ENCODE measurements at places on chromosomes 12 and 14.
A peak's percentile ranks its signal among the peaks of the same experiment; 100 is the strongest.

GRCh38 chr12:115035535-115036107, 351.6 kb upstream of the TBX3 start:
- no peak for DNase-seq

GRCh38 chr14:38799671-38800070, 303.4 kb downstream of the SEC23A start:
- DNase-seq, result no peak

GRCh38 chr14:33279865-33280264, 341.2 kb downstream of the NPAS3 start:
- no peak for DNase-seq

DNA sequence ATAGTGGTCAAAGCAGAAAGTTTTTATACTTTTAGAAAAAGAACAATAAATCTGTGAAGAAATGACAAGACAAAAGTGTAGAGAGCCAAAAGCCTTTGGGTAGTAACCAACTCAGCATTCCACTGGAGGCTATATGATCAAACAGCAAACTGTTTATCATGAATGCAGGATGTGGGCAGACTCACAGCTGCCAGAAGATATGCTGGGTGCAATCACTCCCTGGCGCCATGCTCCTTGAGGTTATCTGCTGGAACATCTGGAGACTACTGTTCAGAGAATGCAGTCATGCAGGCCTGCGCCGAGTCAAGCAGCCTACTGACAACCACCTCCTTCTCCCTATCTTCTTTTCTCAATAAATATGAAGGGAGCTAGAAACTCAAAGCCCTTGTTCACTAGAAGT, 49.0 kb upstream of the SLC8A3 start:
- no peak for DNase-seq

DNA sequence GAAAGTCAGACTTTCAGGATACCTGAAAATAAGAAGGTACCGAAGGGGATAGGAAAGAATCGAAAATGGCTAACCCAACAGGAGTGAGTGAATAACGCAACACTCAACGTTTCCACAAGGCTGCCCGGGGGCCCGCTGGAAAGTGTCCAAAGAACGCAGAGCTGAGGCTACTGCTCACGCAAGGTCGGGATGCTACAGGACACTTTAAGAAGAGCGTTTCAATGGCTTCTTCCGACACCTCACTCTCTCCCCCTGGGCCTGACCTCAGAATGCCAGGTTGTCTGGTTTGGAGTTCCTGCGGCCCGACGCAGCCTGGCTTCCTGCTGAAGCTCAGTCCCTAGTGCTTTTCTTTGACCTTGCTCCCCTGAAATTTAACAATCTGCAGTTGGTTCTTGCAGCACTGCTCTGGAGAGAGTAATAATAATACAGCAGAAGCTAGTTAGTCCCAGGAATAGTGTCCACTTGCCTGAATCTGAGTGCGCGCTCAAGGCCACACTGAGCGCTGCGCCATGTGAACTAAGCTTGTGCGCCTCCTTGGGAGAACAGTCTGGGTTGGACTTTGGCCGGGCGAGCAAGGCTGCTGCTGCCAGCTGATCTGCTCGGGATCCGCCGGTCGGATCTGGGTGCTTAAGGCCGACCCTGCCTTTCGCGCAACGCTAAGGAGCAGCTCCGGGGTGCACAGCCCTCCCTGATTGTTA, 2.0 kb upstream of the ALX1 start:
- no peak for DNase-seq

- no peak for DNase-seq
Measured at GRCh38 chr14:37195327-37195726, 2.4 kb upstream of the MIPOL1 start.

GRCh38 chr12:122560138-122560537, 33.1 kb downstream of the KNTC1 start:
- no peak for DNase-seq

- no peak for DNase-seq
Measured at GRCh38 chr14:65853407-65853955, 441.0 kb downstream of the FUT8 start.

DNA sequence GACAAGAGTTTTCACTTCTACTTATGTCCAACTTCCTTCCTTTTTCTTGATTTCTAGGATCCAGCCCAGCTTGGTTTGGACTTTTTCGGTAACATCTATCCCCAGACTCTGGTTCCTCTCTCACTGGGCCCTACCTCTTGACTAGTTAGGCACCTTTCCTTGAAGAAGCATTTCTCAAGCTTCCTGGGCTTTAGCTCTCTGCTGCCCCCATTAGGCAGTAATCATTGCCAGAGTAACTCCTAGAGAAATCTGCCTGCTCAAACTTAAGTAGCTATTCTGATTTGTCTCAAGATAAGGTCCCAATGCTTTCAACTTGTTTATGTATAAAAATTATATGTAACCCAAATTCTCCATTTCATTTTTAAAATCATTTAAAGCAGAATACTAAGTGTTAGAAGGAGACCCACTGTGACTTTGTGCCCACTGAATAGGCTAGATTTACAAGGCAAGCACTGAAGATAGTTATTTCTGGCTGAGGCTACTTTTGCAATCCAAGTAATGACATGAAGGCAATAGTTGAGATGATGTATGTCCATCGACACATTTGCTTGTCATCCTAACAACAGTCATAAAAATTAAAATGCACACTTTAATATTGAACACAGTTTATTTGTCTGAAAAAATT, 275.0 kb upstream of the G2E3 start:
- DNase-seq, result peak; percentile 25

DNA sequence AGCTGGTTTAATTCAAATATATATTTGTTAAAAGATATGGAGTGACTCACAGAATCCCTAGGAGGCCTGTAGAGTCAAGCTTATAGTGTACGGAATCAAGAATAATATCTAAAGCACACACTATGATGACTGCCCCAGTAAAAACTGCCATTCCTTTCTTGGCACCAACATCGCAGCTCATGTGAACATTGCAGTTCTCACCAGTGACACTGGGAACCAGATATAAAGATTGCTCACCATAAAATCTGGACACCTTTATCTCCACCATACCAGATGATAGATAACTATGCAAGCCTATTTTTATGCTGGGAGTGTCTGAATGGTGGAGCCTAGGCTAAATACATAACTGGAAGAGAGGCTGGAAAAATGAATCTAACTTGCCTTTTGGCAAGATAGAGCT, 463.9 kb upstream of the TBX3 start:
- no peak for DNase-seq

- DNase-seq, result no peak
Measured at GRCh38 chr14:80618751-80619329, 322.7 kb downstream of the CEP128 start.

DNA sequence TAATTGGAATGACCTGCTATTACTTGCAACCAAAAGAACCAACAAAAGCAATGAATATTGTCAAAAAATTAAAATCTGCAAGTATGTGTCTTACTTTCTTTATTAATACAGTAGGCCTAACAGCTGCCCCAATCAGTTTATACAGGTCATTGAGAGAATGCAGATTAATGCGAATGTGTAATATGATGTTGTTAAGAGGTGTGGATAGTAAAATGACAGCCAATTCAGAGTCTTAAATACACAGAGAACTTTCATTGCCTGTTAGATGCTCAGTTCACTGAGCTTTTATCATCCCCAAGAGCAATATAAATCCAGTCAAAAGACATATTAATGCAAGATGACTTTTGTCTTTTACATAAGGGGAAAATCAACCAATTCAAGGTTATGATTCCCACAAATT, 58.7 kb downstream of the STXBP6 start:
- no peak for DNase-seq

DNA sequence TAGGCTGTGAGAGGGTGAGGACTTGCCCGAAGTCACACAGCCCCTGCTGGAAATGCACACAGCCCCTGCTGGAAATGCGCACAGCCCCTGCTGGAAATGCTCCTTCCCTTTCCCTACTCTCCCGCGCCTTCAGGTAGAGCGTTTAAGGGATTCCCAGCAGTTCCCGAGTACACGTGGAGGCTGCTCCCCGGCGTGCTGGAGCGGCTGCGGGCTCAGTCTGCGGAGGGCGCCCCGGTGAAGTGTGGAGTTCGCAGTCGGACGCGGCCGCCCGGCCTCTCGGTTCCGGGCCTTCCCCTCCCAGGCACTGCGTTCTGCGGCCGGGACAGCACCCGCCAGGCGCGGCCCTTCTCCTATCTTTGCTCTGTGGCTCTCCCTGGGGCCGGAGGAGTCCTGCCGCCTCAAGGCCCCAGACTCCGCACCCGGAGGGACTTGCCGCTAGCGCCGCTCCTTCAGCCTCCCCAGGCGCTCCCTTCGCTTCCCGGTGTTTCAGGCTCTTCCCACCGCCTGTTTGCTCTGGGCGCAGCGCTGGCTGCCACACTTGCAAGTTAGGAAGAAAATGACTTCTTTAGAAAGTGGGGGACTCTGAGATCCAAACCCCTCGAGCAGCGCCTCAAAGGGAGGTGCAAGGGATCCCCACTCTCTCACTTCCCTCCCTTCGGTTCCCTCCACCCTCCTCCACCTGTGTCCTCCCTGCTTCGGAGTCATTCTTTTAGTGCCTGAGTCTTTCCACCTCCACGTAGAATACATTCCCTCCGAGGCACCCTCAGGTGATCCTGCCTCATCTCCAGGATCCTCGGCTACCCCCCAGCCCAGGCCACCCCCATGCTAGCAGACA, 8.3 kb upstream of the TBX5 start:
- DNase-seq, result no peak

DNA sequence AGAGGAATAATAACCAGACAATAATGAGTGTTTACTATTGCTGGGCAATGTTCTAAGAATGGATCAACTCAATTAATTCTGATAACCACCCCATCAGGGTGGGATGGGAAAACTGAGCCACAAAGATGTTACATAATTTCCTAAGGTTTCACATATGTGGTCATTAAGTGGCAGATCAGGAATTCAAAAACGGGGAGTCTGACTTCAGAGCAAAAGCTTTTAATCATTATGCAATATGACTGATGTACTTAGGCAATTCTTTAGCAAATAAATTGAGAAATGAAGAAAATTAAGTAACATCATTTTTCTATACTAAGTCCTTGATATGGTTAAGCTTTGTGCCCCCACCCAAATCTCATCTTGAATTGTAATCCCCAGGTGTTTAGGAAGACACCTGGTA, 53.4 kb downstream of the PLCZ1 start:
- no peak for DNase-seq

DNA sequence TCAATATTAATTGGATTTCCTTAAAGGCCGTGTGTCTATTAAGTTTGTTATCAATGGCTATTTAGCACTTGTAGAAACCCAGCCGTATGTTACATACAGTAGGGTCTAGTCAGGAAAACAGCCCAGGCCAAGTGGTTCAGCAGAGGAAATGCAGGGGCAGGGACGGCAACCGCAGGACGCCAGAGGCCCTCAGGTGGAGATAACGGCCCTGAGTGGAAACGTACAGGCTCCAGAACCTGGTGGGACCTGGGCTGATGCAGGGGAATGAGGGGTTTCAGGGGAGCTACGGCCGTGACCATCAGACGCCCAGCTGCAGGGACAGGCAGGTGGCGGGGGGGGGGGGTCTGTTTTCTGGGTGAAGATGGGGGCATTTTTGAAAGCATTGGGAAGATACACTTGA, 3.7 kb upstream of the ANKLE2 start:
- no peak for DNase-seq

- DNase-seq, result no peak
Measured at GRCh38 chr14:66330916-66331315, 155.3 kb upstream of the CCDC196 start.
